ENCODE measurements at places on chromosomes 1 and 21.

DNA sequence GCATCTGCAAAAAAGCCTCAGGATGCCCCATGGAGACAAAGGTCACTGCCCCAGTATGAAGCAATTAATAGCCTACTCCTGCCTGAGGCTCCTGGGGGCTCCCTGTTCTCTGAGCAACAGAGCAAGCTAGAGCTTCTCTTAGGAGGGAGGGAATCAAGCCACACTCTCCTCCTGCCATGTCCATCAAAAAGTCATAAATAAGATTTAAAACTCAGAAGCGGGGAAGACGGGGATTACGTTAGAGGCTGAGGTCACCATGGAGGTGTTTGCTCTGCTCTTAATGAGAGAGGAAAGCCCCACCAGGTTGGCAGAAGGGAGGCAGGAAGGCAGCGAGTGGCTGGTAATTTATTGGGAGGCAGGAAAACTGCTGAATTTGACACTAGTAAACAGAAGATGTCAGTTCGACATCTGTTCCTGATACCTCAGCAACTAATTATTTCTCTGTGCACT lies 98.4 kb upstream of the TNR start:
- no peak for DNase-seq

GRCh38 chr1:192787914-192788585 lies 20.8 kb upstream of the RGS2 start:
- peak; percentile 80 for DNase-seq

GRCh38 chr21:31670070-31670469 lies 10.6 kb downstream of the SOD1 start:
- no peak for DNase-seq

- DNase-seq: peak; percentile 32
These were observed 124.2 kb downstream of the AKT3 start for GRCh38 chr1:243725846-243726245.

GRCh38 chr1:153375511-153375910 lies at the start of gene S100A12:
S100A12 (minus strand) TSS chr1:153375621; CDS start chr1:153374592, 1,029 bp downstream.
- DNase-seq: peak; percentile 80

- no peak for DNase-seq
These were observed 432.8 kb upstream of the CHRM3 start for GRCh38 chr1:238953448-238954010.

DNA sequence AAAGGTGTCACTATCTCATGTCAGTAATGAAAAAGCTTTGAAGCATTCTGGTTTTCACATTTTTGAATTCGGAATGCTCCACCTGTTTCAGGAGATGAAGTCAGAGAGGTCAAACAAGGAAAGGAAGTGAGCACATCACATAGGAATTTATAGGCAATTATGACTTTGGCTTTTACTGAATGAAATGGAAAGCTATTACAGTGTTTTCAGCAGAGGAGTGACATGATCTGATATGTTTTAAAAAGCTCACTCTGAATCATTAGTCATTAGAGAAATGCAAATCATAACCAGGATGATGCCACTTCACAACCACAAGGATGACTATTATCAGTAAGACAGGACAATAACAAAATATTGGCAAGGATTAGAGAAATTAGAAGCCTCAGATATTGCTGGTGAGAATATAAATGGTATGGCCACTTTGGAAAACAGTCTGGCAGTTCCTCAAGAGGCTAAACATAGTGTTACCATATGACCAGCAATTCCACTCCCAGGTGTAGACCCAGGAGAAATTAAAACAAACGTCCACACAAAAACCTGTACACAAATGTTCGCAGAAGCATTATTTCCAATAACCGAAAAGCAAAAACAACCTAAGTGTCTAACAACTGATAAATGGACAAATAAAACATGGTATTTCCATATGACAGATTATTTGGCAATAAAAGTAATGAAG lies 7.5 kb downstream of the TAF1A start:
- DNase-seq: peak; percentile 71

DNA sequence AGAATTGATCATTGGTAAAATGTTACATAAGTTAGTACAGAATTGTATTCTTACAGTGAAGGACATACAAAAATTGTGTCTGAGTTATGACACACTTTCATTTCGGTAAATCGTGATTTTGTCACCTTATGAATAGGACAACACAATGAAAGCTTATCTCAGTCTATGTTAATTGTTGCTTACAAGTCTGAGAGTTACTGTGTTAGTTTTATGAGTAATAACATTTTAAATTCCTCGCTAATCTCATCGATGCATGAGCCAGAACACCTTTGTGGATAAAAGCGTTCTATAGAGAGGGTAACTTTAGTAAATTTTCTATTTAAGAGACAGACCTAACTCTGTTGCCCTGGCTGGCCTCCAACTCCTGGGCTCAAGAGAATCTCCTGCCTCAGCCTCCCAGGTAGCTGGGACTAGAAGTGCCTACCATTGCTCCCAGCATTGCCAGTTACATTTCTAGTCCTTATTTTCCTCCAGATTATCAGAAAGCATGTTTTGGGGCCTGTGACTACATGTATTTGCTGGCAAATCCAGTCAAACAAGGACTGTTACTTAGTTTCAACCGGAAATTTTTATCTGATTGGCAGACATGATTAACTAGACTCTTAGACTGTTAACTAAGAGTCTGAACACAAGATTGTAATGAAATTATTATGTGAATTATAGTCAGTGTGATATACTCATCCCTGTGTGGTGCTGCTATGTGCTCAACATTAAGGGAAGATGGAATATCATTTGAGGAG lies 3.0 kb downstream of the PRRC2C start:
- DNase-seq: no peak

DNA sequence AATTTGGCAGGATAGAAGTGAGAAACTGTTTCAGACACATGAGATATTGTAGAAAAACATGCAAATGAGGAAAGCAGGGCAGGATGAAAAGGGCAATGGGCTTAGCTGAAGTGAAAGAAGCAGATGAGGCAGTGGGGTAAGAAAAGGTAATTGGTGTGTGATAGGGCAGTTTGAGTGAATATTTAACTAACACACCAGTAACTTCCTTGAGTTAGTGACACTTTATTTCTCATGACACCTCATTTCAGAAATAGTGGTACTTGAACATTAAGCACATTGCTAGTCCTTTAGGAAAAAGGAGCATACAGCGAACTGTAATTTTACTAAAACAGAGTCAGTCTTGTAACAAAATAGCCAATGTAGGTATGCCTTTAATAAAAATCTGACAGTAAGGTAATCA lies 415.0 kb downstream of the DPYD start:
- no peak for DNase-seq

- no peak for DNase-seq
These were observed 351.1 kb upstream of the DEPDC1 start for GRCh38 chr1:68848017-68848416.

DNA sequence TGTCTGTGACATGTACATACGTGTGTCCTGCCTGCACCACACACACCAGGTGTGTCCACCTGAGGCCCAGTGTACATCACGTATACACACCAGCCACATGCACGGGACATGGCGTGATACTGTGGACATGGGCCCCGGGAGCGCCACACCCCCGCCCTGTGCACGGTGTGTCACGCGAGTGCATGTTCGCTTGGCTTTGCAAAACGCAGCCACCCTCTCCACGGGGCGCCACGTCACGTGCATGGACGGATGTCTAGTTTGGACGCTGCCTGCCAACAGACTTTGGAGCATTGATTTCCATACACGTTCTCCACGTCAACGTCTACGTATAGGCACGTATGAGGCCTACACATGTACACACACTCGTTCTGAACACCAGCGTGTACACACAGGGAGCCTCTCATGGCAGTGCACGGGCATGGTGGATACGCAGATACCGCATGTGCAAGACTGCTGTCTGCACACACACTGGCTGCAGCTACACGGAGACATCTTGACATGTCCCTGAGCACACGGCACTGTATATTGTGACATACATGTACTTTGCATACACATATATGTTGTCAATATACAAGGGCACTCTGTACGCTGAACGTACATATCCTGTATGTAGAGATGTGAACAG lies 2.7 kb downstream of the TMEM240 start:
- DNase-seq: no peak

DNA sequence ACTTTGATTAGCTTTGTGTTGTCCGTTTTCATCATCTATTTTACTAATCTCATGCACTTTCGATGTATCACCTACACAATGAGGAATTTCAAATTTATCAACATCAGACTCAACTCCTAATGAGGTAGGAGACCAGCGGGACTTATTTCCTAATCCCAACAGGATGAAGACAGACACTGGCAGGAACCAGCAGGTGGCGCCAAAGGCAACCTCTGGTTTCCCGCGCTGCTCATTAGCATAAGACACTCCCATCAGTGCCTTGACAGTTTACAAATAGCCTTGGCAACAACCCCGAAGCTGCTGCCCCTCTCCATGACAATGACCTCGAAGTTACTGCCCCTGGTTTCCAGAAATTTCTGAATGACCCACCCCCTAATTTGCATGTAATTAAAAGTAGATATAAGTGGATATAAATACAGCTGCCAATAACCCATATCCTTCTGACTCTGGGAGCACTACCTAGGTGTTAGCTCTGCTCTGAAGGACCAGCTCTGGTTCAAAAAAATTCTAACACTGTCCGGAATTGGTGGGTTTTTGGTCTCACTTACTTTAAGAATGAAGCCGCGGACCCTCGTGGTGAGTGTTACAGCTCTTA lies 974.8 kb downstream of the ADGRL2 start:
- DNase-seq: peak; percentile 18

GRCh38 chr1:2050793-2051682 lies 827 bp downstream of the PRKCZ start:
- no peak for DNase-seq

DNA sequence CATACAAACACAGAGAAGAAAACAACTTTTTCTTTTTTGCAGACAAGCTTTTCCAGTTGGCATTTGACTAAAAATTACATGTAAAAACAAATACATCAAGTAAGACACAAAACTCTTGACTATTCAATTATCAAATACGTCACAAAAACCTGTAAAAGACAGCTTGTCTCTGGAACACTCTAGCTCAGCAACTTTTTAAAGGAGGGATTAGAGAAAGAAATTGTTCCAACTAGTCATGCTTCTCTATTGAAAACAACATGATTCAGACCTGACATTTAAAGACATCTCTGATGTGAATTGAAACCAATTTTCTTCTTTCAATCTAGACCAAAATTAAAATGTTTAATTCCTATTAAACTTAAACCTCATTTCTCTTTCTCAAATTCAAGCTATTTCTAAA lies 30.3 kb downstream of the SMYD3 start:
- DNase-seq: no peak

- DNase-seq: peak; percentile 18
These were observed 96.7 kb downstream of the GABPA start for GRCh38 chr21:25831300-25831960.

- DNase-seq: peak; percentile 69
These were observed 15.7 kb upstream of the GLIS1 start for GRCh38 chr1:53754484-53755312.

- no peak for DNase-seq
These were observed 866.3 kb upstream of the B3GALT2 start for GRCh38 chr1:194052514-194053338.

Measured in EL (cell line).